ENCODE measurements at places on chromosomes 2 and 18. TPM values are rescaled to one million over a fixed set of nuclear protein-coding genes. Genes with fewer than 3 reads are reported as not detected.

Gene PDE11A
- 0.61 TPM for total RNA-seq

Gene REG3G
- not detected for total RNA-seq

Gene NAT8
- total RNA-seq, result not detected

Gene CREG2
- total RNA-seq, result 10.0 TPM

Gene DOK1
- total RNA-seq, result 6.3 TPM

Gene ERFE
- 7.8 TPM for total RNA-seq

Gene SLC4A3
- total RNA-seq, result 3.4 TPM

Gene NTSR2
- not detected for total RNA-seq

Gene STAMBP
- 51.7 TPM for total RNA-seq

Gene FOXI3
- not detected for total RNA-seq

Gene KLHL29
- total RNA-seq, result 3.2 TPM

Gene LAMA1
- 0.06 TPM for total RNA-seq

Gene VWC2L
- not detected for total RNA-seq

Gene PRSS56
- total RNA-seq, result 0.27 TPM

Gene PDE1A
- total RNA-seq, result not detected

Gene MRPL53
- 152 TPM for total RNA-seq

Gene IL36RN
- total RNA-seq, result 0.59 TPM

Gene CLEC4F
- not detected for total RNA-seq

Gene TRIM54
- 0.68 TPM for total RNA-seq

Gene MEMO1
- total RNA-seq, result 79.4 TPM

Gene PSMA8
- total RNA-seq, result not detected

Gene CYBRD1
- 35.6 TPM for total RNA-seq

Gene GAL3ST2
- 0.36 TPM for total RNA-seq

Gene ITPRIPL1
- not detected for total RNA-seq

Gene CCDC178
- not detected for total RNA-seq

Gene CCDC93
- 15.6 TPM for total RNA-seq

Gene DNAJC5G
- not detected for total RNA-seq

Gene PCARE
- total RNA-seq, result not detected

Gene ALLC
- not detected for total RNA-seq

All from A549 treated with RU486 at 1 μM for 4 hours (cell line).